ENCODE measurements at places on chromosomes 1 and 21.

- DNase-seq: peak; percentile 78
Measured at GRCh38 chr1:77168358-77168757, 50.9 kb downstream of the PIGK start.

GRCh38 chr1:6033986-6034749 is 11.5 kb upstream of the KCNAB2 start:
- no peak for DNase-seq

DNA sequence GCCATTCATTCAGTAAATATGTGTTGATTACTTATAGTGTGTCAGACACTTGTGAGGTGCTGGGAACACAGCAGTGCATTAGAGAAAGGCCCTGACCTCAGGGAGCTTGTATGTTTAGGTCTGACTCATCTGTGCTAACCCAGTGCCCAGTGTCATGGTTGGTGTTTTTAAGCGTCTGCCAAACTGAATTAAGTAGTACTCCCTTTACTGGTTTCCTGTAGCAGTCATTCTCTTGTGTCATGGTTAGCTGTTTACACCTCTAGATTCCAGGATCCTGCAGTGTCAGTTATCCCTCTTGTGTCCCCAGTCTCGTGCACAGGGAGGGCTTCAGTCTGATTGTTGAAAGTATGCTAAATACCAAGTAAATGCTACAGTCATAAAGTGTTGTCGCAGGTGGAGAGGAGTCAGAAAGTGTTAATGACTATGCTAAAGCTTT is 14.2 kb downstream of the UCK2 start:
- DNase-seq: peak; percentile 21

DNA sequence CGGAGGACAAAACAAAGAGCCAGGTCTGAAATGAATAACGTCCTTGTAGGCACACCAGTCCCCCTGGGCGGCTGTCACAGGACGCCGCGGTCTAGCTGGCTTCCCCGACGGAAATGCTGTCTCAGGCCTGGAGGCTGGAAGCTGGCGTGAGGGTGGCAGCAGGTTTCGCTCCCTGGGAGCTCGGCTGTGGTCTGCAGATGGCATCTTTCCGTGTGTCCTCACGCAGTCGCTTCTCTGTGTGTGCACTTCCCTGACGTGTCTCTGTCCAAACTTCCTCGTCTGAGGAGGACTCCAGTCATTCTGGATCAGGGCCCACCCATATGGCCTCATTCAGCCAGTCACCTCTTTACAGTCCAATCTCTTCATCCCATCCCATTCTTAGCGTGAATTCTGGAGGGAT is 14.2 kb downstream of the TNFRSF14 start:
- DNase-seq: no peak

DNA sequence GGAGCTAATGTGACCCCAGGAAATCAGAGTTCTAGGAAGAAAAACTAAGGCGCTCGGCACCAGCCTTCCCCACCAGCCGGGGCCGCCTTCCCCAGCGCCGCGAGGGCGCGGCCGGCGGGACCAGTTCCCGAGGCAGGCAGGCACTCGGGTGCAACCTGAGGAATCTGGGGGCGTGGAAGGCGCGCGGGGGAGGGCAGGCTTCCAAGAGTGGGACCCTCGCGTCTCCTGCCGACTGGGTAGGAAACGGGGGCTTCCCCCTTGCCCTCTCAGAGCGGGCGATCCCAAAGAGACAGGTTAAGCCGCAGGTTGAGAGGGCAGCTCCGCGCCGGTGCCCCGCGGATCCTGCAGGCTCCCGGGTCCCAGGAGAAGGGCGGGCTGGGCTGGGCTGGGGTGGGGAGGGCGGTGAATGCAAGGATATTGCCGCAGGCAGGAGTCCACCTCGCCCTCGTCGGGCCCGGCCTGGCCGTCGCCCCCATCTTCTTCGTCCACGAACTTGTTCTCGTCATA is 431 bp downstream of the ARPC5 start:
- no peak for DNase-seq

GRCh38 chr21:41709965-41710822 is 56.7 kb downstream of the RIPK4 start:
- DNase-seq: no peak

GRCh38 chr1:27891196-27891889 is 19.0 kb downstream of the THEMIS2 start:
- no peak for DNase-seq

DNA sequence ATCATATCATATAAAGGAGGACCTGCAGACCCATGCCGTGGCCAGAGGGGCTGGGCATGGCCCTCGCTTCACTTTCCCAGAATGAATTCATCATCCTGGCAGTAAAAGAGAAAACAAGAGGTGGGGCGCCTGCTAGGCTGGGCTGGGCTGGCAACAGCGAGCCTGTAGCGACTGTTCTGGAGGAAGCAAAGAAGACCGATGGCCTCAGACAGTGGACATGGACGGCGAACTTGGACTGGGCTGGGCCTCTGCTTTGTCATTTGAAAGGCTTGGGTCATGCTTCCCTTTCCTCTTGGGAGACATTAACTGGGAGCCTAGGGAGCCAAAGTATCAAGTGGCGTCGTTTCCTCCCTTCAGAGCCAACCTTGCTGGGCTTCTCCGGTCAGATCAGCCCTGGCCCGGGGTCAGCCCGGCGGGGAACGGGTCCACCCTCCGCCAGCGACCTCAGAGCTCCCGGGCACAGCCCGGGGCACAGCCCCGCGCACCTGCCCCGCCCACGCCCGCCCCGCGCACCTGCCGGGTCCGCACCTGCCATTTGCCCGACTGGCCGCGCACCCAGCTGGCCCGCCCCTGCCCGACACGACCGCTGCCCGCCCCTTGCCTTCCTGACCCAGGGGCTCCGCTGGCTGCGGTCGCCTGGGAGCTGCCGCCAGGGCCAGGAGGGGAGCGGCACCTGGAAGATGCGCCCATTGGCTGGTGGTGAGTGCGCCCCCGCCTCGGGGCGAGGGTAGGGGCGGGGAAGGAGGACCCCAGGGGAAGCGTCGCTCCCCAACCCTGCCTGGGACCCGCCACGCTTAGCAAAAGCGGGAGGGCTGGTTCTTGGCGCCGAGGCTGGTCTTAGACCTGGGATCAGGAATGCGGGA is at the start of gene FAM3B:
Gene FAM3B (plus strand): TSS at position 602 of the 863 bp plus-strand sequence. CDS start 79 bp downstream, at position 681.
- no peak for DNase-seq

DNA sequence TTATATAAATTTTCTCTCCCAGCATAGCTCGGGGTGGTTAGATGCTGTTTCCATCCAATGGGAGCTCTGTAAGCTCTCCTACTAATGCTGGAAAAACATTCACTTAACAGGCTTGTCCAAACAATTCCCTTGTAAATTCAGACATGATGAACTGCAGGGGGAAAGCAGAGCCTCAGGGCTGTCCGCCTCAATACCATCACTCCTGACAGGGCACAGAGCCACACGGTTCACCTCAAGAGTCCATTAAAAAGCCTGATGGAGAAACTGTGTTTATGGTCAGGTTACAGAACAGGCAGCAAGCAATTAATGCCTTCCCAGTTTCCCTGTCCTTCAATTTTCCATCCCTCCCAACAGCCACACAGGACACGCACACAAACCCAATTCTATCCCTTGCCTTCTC is 171.0 kb downstream of the BRINP2 start:
- no peak for DNase-seq

DNA sequence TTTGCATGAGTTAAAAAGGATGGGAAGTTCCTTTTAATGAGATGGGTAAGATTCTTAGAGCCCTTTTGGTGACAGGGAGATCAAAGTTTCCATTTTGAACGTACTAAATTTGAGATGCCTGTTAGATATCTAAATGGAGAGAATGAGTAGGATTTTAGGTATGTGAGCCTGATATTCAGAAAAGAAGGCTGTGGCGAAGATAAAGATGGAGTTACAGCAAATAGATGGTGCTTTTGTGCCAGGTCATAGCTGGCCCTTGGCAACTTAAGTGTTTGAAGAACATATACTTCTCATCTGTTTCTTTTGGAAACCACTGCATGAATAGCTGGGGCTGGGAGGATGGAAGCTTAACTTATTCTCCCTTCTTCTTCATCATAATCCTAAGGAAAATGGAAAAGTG is 282.5 kb downstream of the PTBP2 start:
- no peak for DNase-seq

DNA sequence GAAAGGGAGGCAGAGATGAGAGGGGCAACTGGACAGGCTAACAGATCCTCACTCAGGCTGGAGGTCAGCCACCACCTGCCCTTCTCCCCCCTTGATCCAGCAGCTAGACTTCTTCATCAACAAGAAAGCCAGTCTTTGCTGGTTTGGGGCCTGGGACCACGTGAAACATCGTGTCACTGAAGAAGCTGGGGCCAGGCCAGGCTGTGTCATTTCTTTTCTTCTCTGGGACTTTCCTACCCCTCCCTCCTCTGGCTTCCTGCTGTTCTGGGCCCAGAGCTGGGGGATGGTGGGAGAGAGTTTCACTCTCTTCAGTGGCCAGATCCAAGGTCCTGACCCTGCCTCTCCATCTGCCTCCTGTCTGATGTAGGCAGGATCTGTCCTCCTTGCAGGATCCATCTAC is 18.1 kb upstream of the SLC26A9 start:
- DNase-seq: no peak

DNA sequence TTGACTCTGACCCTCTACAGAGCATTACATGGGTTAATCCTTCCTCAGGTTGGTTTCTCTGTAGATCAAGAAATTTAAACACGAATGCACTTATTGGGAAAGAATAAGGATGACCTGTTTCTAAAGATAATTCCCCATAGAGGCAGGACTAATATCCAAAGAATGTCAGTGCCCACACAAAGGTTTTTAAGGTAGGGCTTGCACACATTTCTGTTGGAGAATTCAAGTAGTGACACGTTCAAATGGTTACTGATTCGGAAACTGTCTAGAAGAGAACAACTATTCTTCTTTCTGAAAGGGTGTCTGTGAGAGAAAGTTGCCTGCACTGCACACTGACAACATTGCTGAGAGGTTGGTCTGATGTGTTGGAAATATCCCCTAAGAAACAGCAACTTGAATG is 167.3 kb downstream of the ZNF326 start:
- DNase-seq: no peak

GRCh38 chr21:46211376-46211775 is 17.2 kb downstream of the LSS start:
- no peak for DNase-seq

- peak; percentile 21 for DNase-seq
Measured at GRCh38 chr1:167935216-167936067, 1.0 kb upstream of the DCAF6 start.

DNA sequence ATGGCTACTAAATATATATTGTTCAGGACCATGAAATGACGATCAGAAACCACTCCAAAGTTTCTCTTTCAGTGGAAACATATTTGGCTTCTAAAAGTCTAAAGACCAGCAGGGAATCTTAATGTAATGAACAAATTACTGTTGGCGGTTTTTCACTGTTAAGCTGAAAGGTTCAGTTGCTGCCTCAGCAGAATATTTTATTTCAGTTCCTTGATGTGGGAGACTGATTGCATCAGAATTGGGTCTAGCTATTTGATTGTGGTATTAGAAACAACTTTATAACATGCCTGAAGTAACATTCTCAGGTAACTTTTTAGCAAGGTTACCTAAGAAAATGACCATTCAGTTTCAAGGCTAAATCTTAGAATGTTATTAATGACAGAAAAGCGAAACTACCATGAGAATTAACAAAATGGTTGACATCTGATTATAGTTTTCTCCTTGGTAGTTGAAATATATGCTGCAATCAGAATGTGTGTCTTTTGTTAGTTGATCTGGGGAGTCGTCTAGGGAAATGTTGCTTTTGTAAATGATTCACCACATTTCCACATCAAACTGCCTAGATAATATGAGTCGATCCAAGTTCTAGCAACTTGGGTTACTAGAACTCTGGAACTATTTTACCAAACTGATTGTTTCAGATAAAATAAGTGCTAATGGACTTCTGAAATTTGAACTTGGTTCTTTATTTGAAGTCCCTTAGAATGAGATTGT is 200.4 kb downstream of the HMCN1 start:
- DNase-seq: peak; percentile 82

DNA sequence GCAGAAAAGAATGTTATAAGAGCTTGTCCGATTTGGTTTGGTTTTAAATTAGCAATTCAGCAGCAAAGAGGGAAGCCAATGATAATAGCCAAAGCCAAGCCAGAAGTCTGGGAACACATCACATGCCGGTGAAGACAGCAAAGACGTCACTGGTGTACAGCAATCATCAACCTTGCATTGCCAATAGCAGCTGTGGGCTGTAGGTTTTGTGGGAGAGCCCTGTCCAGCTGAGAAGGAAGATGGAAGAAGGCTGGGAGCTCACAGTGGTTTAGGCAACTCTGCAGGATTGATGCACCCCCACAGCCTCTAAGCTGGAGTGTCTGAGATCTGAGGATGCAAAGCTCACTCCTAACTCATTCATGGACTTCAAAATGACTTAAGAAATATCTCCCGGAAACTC is 338.7 kb downstream of the SIPA1L2 start:
- peak; percentile 26 for DNase-seq

GRCh38 chr1:215555531-215555930 is 11.6 kb upstream of the KCTD3 start:
- DNase-seq: no peak

DNA sequence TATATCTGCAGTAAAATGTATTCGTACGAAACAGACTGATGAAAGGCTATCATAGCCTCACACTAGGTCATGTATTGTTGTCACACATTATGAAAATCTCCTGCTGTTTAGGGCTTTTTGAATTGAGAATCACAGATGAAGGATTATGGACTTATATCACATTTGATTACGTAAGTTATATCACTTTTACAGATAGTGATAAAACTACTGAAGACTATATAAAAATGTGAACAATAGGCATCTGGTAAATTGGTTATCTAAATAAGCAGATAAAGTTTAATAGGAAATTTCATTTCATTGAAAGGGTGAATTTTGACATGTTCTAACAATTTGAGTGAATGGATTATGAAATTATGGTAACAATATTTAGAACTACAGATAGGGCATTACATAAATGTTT is 20.0 kb downstream of the LAMC1 start:
- DNase-seq: no peak

- DNase-seq: no peak
Measured at GRCh38 chr1:69401879-69402278, 165.8 kb upstream of the LRRC7 start.

DNA sequence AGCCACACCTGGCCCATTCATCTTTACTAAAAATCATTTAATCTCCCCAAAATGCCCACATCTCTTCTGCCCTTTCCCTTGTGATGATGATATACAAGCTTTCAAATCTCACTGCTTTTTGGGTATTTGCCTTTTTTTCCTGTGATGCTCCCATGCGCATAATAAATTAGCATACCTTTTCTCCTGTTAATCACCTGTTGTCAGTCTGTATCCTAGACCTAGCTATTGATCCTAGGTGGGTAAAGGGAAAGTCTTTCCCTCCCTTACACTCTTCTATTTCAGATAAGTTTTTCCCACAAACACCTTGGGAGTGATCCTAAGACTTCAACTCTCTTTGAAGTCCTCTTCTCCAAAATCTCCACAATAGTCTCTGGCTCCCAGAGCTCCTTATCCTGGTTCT is 12.0 kb upstream of the SLC35A3 start:
- DNase-seq: no peak

DNA sequence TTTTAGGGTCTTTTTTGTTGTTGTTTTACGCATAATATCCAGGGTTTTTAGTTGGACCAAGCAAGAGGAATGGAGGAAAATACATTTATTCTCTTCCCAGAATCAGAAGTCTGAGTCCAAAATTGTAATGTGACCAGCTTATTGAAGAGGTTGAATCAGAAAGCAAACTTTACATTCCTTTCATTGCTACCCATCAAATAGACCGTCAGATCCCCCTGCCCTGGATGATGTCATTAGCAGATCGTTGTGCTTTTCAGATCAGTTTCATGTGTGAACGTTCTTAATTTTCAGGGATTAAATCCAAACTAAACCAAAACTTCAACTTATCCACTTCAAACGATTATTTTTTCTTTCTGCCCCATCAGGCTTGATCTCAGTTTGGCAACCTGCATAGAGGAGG is 85.7 kb upstream of the NGF start:
- peak; percentile 4 for DNase-seq
